Right lobe of liver (tissue), 6 donors: ENCODE measurements at places on chromosomes 7 and 10. TPM values are rescaled to one million over a fixed set of nuclear protein-coding genes. Genes with fewer than 3 reads are reported as not detected.
A peak's percentile ranks its signal among the peaks of the same experiment; 100 is the strongest.

GRCh38 chr7:55061726-55062499 is 43.1 kb downstream of the EGFR start:
- DNase-seq: no peak

Gene IL6
- 1.9 TPM for total RNA-seq

Gene CYP3A7
- 252 TPM for total RNA-seq

Gene CYP3A5
- 774 TPM for total RNA-seq

DNA sequence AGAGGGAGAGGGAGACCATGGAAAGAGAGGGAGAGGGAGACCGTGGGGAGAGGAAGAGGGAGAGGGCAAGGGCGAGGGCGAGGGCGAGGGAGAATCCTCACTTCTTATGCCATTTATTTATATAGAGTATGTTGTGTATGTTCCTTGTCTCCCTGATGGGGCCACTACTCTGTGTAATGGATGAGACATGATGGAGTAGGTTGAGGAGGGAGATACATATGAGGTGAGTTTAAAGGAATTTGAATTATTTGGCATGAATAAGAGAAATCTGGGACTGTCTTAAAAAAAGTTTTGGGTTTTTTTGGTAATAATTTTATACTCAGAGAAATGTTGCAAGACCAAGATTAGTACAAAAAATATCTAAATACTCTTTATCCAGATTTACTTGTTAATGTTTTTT is 20.1 kb downstream of the CCSER2 start:
- no peak for DNase-seq

GRCh38 chr7:7803715-7804178 is 85.3 kb upstream of the RPA3 start:
- no peak for DNase-seq

- DNase-seq: no peak
Measured at GRCh38 chr10:4061441-4061951, 276.5 kb upstream of the KLF6 start.

GRCh38 chr7:33886149-33886623 is 19.2 kb upstream of the BMPER start:
- DNase-seq: no peak

DNA sequence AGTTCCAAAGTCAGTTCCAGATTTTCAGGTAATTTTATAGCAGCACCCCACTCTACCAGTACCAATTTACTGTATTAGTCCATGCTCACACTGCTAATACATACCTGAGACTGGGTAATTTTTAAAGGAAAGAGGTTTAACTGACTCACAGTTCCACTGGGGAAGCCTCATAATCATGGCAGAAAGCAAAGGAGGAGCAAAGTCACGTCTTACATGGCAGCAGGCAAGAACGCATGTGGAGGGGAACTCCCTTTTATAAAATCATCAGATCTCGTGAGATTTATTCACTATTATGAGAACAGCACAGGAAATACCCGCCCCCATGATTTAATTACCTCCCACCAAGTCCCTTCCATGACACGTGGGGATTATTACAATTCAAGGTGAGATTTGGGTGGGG is 142.4 kb downstream of the AHR start:
- no peak for DNase-seq

DNA sequence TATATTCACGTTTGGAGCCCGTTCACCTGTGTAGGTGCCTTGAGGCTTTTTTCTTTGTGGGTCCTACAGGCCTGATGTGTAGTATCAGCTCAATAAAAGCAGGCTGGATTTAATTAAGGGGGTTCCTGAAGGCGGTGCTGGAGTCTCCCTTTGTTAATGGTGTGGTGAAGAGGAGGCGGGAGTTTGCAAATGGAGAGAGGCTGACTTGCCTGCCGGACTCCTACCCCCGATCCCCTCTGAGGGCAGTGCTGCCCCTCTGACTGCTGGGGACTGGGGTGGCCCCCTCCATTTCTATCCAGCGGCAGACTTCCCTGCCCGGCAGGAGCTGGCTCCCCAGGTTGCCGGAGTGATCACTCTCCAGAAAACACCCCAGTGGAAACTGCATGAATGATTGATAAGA is 45.1 kb downstream of the ZMIZ1 start:
- no peak for DNase-seq

Gene TET1
- 0.65 TPM for total RNA-seq

DNA sequence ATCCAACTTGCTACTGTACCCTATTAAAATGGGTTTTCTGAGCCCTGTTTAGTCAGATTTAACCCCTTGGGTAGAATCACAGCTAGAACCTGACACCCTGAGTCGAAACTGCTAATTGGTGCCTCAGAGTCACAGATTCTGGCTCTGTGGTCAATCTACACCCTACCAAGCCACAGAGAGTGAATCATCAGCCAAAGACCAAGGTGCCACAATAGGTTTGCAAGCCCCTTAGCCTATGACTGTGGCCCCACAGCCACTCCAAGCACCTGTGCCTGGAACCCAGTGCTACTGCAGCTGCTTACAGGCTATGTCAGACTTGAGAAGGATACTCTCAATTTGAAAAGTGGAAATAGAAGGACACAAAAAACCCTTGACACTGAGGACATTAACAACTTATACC is 202.8 kb upstream of the KCND2 start:
- no peak for DNase-seq

Gene SH2D4B
- not detected for total RNA-seq

DNA sequence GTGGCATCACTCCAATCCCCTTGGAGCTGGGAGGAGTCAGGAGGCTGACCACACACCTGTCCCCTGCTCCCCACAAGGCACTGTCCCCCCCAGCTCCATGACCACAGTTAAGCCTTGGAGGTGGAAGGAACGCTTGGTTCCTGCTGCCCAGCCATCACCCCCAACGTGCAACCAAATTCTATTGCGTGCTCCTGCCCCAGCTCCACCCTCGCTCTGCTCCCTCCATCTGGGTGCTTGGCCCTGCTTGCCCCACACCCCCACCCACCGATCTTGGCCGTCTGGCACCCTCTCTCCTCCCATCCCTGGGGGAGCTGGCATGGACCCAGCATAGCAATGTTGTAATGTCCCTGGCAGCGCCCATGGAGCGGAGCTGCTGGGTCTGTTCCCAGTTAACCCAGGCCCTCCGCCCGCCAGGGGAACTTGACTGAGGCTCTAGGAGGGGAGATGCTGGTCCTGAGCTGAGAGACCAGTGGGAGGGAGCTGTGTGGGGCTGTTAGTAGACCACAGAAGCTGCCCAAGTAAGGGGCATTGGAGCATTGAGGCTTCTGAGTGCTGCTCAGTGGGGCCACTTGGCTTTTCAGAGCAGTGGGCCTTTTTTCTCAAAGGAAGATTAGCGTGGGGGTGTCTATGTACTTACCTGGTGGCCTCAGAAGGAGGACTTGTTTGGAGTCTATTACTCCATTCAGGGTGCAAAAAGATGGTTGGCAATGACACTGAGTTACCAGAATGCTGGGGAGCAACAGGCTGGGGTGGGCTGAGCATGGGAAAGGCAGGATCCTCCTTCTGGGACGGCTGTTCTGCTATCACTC is 1.1 kb downstream of the EPHB6 start:
- DNase-seq: peak; percentile 84

Gene DGKI
- 0.06 TPM for total RNA-seq

DNA sequence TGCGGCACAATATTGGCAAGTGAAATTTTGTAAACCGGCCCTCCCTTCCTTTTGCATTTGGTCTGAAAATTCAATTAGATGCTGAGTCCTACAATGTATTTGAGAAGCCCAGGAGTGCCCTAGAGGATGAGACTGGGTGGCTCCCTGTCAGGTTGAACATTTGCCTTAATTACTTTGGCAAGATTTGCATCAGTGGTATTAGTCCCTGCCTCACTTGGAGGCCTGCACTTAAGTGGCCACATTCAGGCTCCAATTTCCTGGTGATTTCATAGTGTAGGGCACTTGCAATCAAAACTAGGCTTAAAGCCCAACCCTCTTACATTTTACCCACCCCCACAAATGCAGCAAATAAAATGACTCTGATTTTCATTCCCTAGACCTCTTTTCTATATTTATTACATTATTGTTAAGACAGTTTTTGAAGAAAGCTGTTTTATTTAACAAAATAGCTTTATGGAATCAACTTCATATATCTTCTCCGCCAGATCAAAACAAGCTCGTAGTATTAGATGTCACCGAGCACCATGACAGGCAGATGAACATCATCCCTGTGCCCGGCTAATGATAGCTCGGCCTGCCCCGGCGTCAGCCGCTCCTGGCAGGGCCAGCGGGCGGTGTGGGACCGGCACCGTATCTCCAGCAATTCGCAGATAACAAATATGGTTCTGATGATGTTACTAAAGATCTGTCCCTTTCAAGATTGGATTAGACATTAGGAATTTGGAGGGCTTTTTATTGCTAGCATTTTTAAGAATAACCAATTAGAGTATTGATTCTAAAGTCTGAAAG is 73.6 kb downstream of the EGFR start:
- DNase-seq: no peak

GRCh38 chr7:23237000-23237399 is 9.6 kb upstream of the GPNMB start:
- DNase-seq: no peak

Gene SH3PXD2A
- total RNA-seq: 8.0 TPM

GRCh38 chr7:44145479-44145968 is 4.4 kb upstream of the MYL7 start:
- no peak for DNase-seq

DNA sequence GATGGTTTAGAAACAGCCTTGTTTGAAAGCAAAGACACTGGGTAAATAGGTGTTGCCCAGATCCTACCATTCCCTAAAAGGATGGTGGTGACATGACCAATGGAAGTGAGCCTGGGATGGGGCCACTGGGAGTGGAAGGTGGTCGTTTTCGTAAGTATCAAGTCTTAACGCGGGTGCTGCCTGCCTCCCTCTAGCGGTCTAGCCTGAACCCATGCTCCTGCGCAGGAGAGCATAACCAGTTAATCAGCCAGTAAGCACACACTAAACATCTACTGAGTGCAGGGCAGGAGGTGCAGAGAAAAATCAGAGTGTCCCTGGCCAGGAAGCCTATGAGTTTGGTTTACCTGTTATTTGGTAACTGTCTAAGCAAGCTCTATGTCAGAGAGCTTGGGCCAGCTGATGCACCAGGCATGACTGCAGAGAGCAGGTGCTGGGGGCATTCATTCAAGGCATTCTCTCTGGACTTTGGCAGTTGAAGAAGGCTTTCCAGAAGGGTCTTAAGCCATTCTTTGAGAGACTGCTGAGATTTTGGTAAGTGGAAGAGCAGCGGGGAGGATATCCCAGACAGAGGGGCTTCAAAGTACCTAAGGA is 930 bp downstream of the GARIN1A start:
- no peak for DNase-seq

Gene ZSCAN21
- 6.0 TPM for total RNA-seq

Gene ADRA2A
- total RNA-seq: 0.22 TPM

DNA sequence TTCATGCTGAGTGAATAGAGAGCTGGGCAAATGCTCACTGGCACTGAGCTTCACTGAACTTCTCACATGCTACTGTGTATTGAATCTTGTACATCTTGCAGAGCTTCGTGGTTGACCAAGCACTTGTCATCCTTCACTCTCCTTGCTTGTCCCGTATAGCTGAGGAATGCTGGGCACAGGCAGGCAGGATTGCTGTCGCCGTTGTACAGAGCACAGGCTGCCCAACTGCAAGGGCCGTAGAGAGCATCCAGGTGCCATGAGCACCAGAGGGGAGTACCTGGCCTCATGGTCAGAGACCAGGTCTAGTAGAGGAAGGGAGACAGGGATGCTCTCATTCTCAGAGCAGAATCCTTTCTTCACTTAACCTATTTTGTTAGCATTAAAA is 99.8 kb upstream of the RET start:
- no peak for DNase-seq

Gene GRID2IP
- not detected for total RNA-seq

Gene OR9A2
- total RNA-seq: not detected

Gene SPDYE2B
- not detected for total RNA-seq

DNA sequence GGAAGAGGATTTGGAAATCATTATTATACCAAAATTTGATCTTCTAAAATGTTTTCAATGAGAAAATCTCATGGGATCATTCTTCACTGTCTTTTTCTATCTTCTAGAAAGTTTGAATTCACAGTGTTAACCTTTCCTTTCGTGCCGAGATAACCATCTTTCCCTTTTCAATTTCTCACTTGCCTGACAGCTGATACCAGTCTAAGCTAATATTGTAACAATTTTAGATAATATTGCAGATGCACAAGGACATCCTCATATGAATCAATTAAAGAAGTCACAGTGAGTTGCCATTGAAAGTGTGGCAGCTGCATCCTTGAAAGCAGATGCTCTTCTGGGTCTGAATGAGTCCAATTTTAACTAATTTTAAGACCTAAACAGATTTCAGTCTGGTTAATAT is 139.6 kb upstream of the LRGUK start:
- no peak for DNase-seq

Gene KEL
- not detected for total RNA-seq

GRCh38 chr7:128876586-128876977 is 13.9 kb downstream of the ATP6V1F start:
- DNase-seq: peak; percentile 16

Gene BMPER
- total RNA-seq: 7.3 TPM

Gene MBLAC1
- 0.35 TPM for total RNA-seq

- DNase-seq: peak; percentile 47
Measured at GRCh38 chr7:155682484-155682883, 38.0 kb downstream of the RBM33 start.

GRCh38 chr10:93999401-93999851 is 5.7 kb downstream of the PLCE1 start:
- no peak for DNase-seq

DNA sequence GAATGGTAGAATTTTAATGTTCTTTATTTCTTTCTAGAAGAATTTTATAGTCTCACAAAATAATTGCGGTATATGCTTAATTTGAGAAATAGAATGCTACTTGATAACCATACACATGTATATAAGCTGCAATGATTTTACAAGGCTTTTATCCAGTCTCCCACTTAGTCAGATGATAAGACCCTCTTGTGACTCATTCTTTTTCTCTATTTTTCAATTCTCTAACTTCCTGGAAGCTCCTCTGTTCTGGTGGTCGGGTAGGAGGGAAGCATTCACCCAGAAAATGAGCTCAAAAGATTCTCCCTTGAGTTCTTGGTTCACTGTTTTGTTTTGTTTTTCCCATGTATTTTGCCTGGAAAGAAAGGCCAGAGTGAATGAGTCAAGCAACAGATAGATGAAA is 546.6 kb downstream of the INHBA start:
- no peak for DNase-seq

GRCh38 chr10:69662901-69663300 is 32.9 kb downstream of the FAM241B start:
- DNase-seq: no peak

Gene BLNK
- total RNA-seq: 9.9 TPM
